ENCODE measurements at places on chromosomes 3 and 15.

- no peak for DNase-seq
Observed at GRCh38 chr3:32713181-32713580, 28.2 kb downstream of the CNOT10 start.

GRCh38 chr15:63044645-63045464, 2.3 kb downstream of the TPM1 start:
- no peak for DNase-seq

- DNase-seq, result no peak
Observed at GRCh38 chr3:14183015-14183577, 4.5 kb downstream of the LSM3 start.

GRCh38 chr15:54504695-54505094, 526.5 kb downstream of the UNC13C start:
- no peak for DNase-seq

- no peak for DNase-seq
Observed at GRCh38 chr3:184810146-184810545, 1.8 kb upstream of the VPS8 start.

- DNase-seq, result no peak
Observed at GRCh38 chr3:123036352-123037014, 8.9 kb upstream of the SEMA5B start.

- DNase-seq, result no peak
Observed at GRCh38 chr3:169629895-169630294, 33.6 kb downstream of the MECOM start.

GRCh38 chr15:63626955-63627354, 29.8 kb downstream of the FBXL22 start:
- DNase-seq, result no peak

- no peak for DNase-seq
Observed at GRCh38 chr3:133917144-133917543, 21.5 kb upstream of the RAB6B start.

- no peak for DNase-seq
Observed at GRCh38 chr3:80785475-80785874, 976.0 kb downstream of the GBE1 start.

GRCh38 chr3:27573780-27574437, 89.7 kb upstream of the SLC4A7 start:
- no peak for DNase-seq

GRCh38 chr15:55277116-55277564, 12.5 kb downstream of the RAB27A start:
- DNase-seq, result no peak

DNA sequence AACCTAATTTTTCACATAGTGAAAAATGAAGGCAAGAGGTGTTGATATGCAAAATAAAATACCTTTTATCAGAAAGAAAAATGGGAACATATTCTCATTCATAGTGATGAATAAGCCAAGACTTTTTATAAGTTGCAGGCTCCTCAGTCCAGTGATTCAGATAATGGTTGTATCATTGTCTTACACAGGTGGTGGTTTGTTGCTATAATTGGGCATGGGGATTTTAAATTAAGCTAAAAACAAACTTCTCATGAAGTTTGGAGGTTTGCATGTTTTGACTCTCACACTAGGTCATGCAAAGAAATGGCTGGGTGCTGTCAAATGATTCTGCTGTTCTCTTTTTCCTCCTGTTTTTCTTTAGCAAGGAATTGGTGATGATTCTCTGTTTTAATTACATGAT, 60.8 kb upstream of the SKIL start:
- DNase-seq, result no peak

- DNase-seq, result no peak
Observed at GRCh38 chr3:88744896-88745295, 362.5 kb upstream of the EPHA3 start.

- no peak for DNase-seq
Observed at GRCh38 chr3:188796122-188796631, 375.6 kb upstream of the TPRG1 start.

GRCh38 chr15:63986185-63986680, 60.1 kb downstream of the DAPK2 start:
- no peak for DNase-seq
